Left renal pelvis (tissue), 4 donors: ENCODE measurements at places on chromosomes 7 and 10. TPM values are rescaled to one million over a fixed set of nuclear protein-coding genes. Genes with fewer than 3 reads are reported as not detected.

The TMEM139 gene
- 2.7 TPM for polyA plus RNA-seq

The C10orf143 gene
- polyA plus RNA-seq = 7.1 TPM

The FOXL3 gene
- not detected for polyA plus RNA-seq

The ARPC1A gene
- 109 TPM for polyA plus RNA-seq

The CALHM3 gene
- not detected for polyA plus RNA-seq

The GHRHR gene
- polyA plus RNA-seq = 0.23 TPM

GRCh38 chr10:13048762-13049161, 47.2 kb upstream of the CCDC3 start:
- no peak for DNase-seq

GRCh38 chr10:103840740-103841070, 14.7 kb downstream of the SH3PXD2A start:
- no peak for DNase-seq

DNA sequence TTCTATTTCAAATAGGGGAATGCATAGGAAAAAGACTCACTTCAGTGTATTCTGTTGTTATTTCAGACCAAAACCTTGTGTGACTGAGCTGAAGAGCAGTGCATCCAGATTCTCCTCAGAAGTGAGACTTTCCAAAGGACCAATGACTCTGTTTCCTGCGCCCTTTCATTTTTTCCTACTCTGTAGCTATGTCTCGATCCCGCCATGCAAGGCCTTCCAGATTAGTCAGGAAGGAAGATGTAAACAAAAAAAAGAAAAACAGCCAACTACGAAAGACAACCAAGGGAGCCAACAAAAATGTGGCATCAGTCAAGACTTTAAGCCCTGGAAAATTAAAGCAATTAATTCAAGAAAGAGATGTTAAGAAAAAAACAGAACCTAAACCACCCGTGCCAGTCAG, 12.0 kb downstream of the TET1 start:
- no peak for DNase-seq

DNA sequence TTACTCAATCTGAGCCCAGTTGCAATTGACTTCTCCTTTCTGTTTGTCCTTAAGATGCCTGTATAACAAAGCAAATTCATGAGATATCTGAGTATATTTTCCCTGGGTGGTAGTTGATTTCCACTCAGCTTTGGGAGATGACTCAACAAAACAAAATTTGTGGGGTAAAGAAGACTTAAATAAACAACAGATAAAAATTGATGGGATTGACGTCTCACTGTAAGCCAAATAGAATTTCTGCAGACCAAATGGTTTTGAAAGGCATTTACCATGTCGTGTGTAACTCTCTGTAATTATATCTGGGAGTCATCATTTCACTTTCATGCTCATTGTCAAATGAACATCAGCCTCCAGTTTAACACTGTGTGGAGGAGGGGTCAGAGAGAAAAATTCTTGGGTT, 255.4 kb upstream of the MYO3A start:
- DNase-seq = no peak

- DNase-seq = no peak
Measured at GRCh38 chr7:40244226-40244625, 109.4 kb downstream of the SUGCT start.

DNA sequence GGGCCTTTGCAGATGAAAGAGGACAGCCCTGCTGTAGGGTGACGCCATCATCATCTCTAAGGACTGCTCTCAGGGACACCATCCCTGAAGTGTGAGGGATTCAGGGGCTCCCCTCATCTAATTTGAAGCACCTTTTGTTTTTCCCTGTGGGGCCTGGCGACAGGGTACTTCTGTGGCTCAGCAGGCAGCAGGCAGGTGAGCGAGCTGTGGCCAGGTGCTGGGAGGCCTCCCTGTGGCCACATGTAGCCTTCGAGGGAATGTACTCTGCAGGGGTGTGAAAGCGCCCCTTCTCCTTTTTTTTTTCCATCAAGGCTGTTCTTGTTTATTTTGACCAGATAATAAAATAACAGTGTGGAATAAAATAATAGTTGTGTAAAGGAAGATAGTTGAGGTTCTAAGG, 118.2 kb upstream of the DPP6 start:
- DNase-seq = no peak

- no peak for DNase-seq
Measured at GRCh38 chr10:47311193-47311931, 10.9 kb upstream of the GDF2 start.

- DNase-seq = no peak
Measured at GRCh38 chr10:132752378-132752777, 33.6 kb downstream of the NKX6-2 start.

DNA sequence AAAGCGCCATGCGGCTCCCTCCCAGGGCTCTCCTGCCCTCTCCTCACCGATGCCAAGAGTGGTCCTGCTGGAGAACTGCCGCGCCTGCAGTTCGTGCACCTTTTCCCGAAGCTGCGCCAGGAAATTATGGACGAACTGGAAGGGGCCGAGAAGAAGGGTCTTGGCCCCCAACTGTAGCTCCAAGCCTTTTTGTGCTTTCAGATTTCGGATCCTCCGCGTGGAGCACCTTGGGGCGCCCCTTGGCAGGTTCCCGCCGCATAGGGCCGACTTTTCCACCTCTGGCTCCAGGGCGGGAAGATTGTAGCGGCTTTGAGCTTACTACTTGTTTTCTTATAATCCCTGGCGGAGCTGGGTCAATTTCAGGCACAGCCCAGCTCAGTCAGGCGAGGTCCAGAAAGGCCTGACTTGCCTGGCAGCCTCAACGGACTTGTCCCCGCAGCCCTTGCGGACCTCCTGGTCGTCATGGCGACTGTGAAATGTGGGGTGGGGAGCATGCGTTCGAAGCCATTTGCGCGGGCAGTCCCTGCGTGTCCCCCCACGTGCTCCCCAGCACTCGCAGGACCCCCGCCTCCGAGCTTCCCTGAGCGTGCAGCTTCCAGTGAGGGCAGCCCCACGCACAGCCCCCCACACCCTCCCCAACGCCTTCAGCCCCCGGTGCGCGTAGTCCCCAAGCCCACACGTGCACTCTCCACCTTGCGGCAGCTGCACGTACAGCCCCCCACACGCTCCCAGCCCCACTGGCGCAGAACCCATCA, 129.9 kb downstream of the KBTBD2 start:
- no peak for DNase-seq

DNA sequence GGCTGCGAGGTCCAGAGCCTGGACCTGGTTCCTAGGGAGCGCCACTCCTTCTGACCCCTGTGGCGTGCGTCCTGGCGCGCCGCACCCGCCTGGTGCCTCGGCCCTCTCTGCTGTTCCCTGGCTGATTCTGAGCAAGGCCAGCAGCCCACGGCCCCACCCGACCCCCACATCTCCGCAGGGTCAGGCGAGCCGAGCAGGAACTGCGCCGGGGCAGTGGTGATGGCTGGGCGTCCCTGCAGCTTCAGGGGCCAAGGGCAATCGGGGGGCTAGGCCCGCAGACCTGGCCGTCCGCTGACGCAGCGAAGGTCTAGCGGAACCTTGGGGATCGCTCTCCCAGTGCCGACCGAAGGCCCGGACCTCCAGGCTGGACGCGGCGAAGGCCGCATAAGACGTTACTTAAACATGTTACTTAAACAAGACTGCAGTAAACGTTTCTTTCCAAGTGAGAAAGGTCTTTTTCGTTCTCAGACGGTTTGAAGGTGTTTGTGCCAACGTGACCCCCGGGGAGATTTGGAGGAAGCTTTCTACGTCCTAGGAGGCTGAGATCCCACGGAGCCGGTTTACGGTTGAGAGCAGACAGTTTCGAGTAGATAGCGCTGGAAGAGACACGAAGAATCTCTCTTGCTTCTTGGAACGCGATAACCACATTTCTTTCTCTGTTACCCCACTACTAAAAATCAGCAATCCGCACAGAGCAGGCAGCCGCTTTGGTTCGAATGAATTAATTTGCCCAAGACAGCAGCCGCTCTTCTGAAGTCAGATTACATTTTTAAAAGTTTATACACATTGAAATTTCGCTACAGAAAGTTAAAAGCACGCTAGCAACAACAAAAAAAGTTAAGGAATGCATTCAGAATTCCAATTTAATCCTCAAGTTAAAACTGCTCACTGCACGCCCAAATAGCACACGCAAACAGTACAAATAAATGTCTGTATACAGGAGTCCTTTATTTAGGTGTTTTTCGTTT, 4.9 kb upstream of the NKX2-3 start:
- no peak for DNase-seq

GRCh38 chr7:132028144-132028920, 471.9 kb upstream of the PODXL start:
- DNase-seq = no peak

- DNase-seq = no peak
Measured at GRCh38 chr7:130948822-130949221, 214.8 kb upstream of the KLF14 start.

DNA sequence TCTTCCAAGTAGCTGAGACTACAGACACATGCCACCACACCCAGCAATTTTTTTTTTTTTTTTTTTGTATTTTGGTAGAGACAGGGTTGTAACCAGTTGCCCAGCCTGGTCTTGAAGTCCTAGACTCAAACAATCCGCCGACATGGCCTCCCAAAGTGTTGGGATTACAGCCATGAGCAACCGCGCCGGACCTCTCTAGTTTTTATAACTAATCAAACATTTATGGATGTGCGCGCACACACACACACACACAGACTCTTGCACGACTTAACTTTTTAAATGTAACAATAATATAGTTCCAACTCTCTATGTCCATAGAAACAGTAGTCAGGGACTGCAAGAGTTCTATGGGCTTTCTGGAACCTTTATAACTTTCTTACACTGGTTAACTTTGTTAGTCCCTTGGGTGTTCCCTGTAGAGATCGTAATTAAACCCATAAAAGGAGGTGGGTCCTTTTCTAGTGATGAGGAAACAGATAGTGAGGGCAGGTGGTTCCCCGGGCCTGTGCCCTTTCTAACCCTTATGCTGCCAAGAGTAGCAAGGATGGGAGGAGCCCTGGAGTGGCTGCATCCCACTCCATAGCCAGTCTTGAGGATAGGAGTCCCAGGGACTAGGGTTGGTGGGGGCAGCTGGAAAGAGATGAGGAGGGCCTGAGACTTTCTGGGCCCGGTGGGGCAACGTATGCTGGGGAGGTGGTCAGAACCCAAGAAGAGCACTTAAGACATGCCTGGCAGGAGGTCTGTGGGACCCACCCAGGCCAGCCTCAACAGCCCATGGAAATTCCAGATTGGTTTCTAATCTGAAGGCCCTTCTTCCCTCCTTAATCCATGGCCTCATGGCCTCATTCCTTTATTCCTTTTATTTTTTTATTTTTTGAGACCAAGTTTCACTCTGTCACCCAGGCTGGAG, 8.6 kb downstream of the MARVELD1 start:
- no peak for DNase-seq

GRCh38 chr7:118184565-118184940, 589 bp downstream of the LSM8 start:
- DNase-seq = no peak

GRCh38 chr10:76429368-76430060, 998.1 kb downstream of the LRMDA start:
- no peak for DNase-seq

GRCh38 chr10:5553400-5554170, 28.8 kb downstream of the CALML3 start:
- no peak for DNase-seq

DNA sequence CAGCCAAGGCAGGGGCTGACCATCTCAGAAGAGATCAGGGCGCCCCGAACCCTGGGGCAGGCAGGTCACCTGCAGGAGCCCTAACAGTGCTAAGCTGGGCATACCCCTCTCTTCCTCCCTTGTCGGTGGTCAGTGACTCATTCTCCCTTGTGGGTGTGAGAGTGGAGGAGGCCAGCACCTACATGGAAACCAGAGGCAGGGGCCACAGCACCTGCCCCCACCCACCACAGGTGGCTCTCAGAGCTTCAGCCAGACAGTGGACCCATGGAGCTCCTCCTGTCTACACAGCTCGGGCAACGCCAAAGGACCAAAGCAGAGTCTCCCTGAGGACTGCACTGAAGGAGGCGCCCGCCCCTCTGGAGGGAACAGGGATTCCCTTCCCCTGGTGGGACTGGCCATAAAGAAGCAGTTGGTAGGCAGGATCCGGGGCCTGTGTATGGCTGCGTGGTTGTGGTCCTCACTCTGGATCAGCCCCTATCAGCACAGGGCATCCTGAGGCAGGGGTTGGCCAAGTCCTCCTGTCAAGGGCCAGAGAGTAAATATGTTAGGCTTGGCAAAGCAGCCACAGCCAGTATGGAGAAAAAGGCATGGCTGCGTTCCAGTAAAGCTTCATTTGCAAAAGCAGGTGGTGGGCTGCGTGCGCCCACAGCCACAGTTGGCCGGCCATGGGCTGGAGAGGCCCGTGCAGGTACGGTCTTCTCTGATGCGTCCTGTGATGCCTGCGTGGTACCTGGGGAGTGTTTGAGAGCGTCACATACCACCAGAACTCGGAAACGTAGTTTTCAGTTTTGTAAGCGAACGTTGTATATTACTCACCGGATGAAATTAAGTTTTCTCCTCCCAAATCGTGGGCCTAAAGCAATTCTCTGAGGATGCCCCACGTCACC, 198.2 kb downstream of the EBF3 start:
- no peak for DNase-seq

DNA sequence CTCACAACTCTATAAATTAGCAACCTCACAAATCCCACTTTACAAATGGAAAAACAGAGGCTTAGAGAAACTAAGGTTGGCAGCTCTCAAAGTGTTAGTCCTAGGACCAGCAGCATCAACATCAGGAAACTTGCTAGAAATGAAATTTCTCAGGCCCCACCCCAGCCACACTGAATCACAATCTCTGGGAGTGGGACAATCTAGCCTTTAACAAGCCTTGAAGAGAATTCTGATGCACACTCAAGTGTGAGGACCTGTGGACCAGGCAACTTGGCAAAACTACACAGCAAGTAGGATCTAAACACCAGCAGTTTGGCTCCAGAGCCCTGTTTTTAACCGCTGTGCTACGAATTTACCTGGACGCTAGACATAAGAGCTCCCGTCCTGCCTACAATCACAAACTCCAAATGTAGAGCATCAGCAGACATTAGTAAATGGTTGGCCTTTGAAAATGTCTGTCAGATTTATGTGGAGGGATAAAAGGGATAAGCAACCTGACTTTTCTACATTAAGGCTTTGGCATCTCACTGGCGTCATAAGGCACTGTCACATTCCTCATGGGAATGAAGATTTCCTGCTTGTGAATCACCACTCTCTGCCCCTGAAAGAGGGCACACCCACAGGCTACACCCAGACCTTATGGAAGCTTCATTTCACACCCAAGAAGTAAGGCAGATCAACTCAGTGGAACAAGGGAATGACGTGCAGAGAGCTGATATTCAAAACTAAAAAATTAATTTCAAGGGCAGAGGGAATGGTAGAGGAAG, 34.5 kb downstream of the PPP1R3C start:
- no peak for DNase-seq

GRCh38 chr7:73879977-73880681, 19.2 kb downstream of the TMEM270 start:
- no peak for DNase-seq

GRCh38 chr10:6642876-6643275, 62.8 kb upstream of the PRKCQ start:
- DNase-seq = no peak

DNA sequence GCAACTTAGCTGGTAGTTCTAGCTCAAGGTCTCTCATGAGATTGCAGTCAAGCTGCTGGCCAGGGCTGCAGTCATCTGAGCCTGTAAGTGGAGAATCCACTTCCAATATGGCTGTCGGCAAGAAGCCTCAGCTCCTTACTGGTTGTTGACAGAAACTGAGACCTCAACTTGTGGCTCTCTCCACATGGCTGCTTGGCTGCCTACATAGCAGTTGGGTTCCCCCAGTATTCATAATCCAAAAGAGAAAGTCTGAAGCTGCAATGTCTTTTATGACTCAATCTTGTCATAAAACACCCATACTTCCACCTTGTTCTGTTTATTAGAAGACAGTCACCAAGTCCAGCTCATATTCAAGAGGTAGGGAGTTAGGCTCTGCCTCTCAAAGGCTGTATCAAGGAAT, 334.9 kb upstream of the KMT2E start:
- no peak for DNase-seq
